ENCODE measurements at places on chromosomes 6 and 20. TPM values are rescaled to one million over a fixed set of nuclear protein-coding genes. Genes with fewer than 3 reads are reported as not detected.

- ATAC-seq, result no peak
These were observed 67.2 kb downstream of the SLC22A1 start for GRCh38 chr6:160188773-160189172.

GRCh38 chr6:137146206-137146605, 27.2 kb downstream of the IL22RA2 start:
- ATAC-seq, result no peak

- no peak for ATAC-seq
These were observed 18.6 kb downstream of the AIG1 start for GRCh38 chr6:143079325-143079640.

GRCh38 chr6:39092124-39092523, 22.9 kb downstream of the SAYSD1 start:
- peak; percentile 59 for ATAC-seq

GRCh38 chr6:52352239-52353018, 9.5 kb upstream of the PAQR8 start:
- peak; percentile 94 for ATAC-seq

- ATAC-seq, result peak; percentile 78
These were observed 5.9 kb downstream of the PTPRA start for GRCh38 chr20:2879146-2879545.

GRCh38 chr20:1186367-1186991, 1.7 kb upstream of the TMEM74B start:
- no peak for ATAC-seq

DNA sequence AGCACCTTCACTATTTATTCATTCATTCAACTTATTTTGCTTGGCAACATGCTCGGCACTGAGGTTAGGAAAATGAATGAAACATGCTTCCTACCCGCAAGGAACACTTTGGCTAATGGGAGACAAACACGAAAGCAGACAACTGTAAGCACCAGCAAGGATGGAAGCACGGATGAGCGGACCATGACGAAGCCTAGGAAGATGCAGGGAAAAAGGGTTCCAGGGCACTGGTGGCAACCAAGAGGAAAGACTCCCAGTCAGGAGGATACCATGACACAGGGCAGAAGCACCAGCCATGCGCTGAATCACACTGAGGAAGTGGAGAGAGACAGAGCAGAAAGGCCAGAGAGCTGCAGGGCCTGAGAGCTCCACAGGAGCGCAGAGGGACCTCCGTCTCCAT, 9.8 kb downstream of the PDE10A start:
- ATAC-seq, result no peak

- no peak for ATAC-seq
These were observed 499.8 kb upstream of the PTCHD4 start for GRCh38 chr6:48610846-48611245.

GRCh38 chr6:64580346-64580745, 944.7 kb downstream of the PHF3 start:
- ATAC-seq, result no peak

DNA sequence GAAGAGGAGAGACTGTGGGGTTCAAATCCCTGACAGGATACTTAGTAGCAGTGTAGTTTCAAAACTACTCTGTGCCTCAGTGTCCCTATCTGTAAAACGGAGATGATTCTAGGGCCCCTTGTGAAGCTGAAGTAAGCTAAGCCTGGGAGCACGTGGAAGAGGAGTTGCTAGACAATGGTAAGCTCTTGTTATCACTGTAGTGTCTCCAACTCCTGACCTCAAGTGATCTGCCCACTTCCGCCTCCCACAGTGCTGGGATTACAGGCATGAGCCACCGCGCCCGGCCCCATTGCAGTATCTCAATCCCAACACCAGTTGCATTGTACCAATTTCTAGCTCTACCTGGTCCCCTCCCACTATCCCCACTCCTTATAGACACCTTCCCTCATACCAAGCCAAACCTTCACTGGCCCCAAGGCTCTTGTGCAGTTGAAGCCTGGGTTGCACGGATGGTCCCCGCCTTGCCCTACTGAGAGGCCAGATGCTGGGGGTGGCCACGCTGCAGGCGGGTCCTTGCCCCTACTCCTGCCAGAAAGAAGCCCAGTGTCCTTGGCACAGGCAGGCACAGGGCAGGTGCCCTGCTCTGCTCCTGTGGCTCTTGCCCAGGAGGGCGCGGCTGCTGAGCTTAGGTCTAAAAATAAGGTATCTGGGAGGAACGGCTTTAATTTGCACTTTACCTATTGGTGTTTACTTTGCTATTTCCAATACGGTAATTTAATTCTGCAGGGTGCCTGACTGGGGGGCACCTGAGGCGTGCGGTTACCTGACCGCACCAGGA, 118.1 kb downstream of the VEGFA start:
- no peak for ATAC-seq

GRCh38 chr20:63090682-63091571, 84.2 kb upstream of the BHLHE23 start:
- ATAC-seq, result no peak

DNA sequence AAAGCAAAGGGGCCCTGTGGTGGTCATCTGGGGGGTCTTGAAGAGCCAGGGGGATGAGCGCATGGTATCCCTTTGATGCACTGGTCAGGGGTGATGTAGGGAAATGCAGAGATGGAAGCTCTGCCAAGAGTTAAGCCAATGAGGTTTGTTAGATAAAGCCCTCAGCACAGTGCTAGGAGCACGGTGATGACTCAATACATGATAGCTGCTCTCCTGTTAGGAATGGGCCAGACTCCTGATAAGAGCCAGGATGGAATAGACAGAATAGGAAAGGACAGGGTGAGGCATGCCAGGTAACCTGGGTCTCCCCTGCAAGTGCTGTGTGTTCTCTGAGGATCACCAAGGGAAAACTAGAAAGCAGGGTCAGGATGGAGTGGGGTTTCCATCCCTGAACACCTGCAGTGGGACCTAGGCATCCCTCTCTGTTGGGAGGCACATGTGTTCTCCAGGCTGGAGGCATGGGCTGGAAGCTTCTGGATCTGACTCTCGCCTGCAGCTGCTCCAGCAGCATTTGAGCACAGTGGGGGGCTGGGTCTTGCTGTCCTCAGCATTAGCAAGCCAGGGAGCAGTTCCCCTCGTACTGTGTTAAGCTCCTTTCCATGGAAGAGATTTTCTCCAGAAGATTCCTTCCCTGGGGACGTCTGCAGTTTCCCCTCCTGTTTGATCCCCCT, 71.8 kb upstream of the TIAM2 start:
- no peak for ATAC-seq

GRCh38 chr6:57116776-57117175, 26.8 kb downstream of the ZNF451 start:
- no peak for ATAC-seq

DNA sequence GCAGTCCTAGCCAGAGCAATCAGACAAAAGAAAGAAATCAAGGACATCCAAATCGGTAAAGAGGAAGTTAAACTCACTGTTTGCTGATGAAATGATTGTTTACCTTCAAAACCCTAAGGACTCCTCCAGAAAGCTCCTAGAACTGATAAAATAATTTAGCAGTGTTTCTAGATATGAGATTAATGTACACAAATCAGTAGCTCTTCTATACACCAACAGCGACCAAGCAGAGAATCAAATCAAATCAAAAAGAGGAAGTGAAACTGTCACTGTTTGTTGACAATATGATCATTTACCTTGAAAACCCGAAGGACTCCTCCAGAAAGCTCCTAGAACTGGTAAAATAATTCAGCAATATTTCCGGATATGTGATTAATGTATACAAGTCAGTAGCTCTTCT, 21.7 kb downstream of the SERPINB9 start:
- ATAC-seq, result no peak

DNA sequence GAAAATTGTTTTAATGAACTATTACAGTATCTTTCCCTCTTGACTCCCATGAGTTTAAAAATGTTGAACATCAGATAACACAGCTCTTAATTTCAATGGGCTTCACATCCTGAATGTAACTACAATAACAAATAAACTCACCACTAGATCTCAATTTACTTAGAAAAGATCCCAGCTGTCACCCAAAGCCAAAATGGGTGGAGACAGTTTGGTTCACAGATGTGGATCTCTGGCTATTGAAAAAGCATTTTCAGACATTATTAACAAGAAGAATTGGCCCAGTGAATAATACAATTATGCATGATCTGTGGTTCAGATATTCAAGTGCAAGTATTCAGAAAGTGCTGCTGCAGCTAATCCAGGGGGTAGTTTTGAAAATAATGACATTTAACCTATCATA, 184.7 kb upstream of the RALGAPA2 start:
- ATAC-seq, result no peak

DNA sequence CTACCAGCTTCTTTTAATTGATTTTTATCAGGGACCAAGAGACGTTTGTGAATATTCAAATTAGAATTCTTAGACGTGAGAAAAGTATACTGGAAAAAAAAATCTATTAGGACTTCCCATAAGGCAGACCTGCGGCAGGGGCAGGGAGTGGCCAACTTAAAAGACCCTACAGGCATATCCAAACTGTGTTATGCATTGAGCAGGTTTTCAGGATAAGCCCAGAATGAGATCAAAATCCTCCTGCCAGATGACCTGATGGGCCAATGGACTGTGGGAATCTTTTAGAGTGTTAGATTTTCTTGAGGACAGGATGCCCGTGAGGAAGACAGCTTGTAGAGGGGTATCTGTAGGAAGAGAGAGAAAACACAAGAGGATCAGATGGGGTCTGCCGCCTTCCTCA, 391.5 kb downstream of the CD83 start:
- ATAC-seq, result no peak

- ATAC-seq, result no peak
These were observed 291.1 kb downstream of the ADGRG6 start for GRCh38 chr6:142592876-142593275.

DNA sequence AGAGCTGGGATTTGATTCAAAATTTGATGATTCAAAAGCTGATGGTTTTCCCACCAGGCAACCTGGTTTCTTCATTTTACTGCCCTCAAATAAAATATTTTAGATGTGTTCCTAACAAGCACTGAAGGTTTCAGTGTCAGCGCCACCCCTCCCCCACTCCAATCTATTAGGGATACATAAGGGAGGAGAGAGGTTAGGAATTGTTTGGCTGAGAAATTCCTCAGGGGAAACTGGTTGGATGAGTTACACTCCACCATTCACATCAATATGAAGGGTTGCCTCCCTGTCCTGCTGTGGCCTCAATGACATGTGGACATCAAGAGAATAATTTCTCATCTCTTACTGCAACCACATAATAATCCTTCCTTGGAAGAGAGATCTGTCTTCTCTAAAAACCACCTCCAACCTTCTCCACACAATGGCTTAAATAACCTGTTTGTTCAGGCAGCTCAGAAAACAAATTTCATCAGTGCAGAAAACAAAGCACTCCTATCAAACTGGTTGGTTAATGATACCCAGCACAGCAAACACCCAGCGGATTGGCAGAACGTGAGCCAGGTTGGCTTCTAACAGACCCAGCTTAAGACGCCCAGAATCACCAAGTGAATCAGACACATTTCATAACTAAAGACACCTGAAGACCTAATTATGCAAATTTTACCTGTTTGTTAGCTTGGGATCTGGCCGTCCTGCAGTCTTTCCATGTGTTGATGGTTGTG, 136.0 kb upstream of the SGK1 start:
- ATAC-seq, result no peak

The CNR1 gene
- 0.77 TPM for total RNA-seq

The ADGRF5 gene
- not detected for total RNA-seq

The SLC12A5 gene
- total RNA-seq, result 9.5 TPM

The SYNDIG1 gene
- 11.3 TPM for total RNA-seq

The SLC17A3 gene
- total RNA-seq, result 0.40 TPM

The BIRC7 gene
- total RNA-seq, result 14.1 TPM

The C20orf202 gene
- total RNA-seq, result 0.11 TPM

The F13A1 gene
- 1.4 TPM for total RNA-seq

The SIRPD gene
- 0.50 TPM for total RNA-seq

The NKX2-2 gene
- not detected for total RNA-seq
